ENCODE measurements at places on chromosomes 11 and 22. TPM values are rescaled to one million over a fixed set of nuclear protein-coding genes. Genes with fewer than 3 reads are reported as not detected.

GRCh38 chr11:110629594-110629993, 82.6 kb downstream of the ARHGAP20 start:
- no peak for DNase-seq

DNA sequence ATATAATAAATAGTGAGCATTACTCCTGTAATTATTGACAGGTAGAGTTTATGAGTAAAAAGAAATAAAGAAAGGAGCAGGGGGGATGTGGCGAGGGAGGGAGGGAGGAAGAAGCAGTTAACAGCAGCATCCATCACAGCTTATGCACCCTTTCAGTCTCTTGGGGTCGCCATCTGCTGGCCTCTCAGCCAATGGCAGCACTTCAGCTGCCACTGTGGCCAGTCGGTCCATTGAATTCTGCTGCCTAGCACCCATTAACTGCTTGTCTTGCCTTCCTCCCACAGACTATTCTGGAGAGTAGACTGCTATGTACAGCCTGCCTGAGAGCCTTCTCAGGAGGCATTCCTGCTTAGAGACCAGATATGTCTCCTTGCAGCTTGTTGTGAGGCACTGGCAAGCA, 388.3 kb downstream of the TENM4 start:
- DNase-seq: no peak

- no peak for DNase-seq
These were observed 59.7 kb downstream of the MICAL3 start for GRCh38 chr22:17964643-17965042.

DNA sequence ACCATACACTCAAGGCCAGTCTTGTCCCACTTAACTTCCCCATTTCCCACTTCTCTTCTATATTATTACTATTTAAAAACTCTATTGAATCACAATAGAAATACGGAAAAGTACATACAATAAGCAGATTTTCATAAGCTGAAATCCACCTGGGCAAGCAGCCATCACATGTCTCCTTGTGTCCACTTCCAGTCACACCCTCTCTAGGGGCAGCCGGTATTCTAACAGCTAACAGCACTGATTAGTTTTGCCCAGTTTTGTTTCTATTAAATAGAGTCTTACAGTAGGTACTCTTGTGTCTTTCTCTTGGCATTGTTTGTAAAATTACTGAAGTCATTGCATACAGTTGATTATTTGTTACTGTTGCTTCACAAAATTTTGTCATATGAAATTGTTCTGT, 37.8 kb downstream of the PPP6R3 start:
- no peak for DNase-seq

DNA sequence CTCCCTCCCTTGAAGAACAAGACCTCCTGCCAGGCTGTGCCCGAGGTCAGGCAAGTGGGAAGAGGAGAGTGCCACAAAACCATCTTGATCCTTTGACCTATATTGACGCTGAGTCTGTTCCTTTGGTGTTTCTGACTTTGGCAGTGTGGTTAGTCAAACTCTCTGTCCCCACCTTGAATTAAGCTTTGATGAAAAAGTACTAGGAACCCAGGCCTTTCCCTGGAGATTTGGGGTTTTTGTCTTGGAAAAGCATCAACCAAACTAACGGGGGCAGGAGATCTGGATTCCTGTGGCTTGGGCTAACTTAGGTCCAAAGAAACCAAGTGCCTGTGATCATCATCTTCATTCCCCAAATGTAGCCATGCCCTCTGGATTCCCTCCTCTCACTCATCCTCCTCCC, 40.4 kb downstream of the ARFGAP2 start:
- DNase-seq: no peak

GRCh38 chr11:19929655-19930054, 217.0 kb downstream of the NAV2 start:
- DNase-seq: no peak

DNA sequence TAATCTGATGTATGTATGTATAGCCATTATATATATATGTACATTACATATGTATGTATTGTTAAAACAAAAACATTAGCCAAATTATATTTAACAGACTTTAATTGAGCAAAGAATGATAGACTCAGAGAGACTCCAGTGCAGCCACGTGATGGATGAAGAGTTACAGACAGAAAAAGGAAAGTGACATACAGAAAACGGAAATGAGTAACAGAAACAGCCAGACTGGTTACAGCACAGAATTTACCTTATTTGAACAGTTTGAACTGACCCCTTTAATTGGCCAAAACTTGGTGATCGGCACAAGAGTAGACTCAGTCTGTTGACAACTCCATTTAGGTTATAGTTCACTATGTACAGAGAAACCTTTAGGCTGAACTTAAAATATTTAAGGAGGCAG, 35.0 kb downstream of the CHORDC1 start:
- DNase-seq: no peak

DNA sequence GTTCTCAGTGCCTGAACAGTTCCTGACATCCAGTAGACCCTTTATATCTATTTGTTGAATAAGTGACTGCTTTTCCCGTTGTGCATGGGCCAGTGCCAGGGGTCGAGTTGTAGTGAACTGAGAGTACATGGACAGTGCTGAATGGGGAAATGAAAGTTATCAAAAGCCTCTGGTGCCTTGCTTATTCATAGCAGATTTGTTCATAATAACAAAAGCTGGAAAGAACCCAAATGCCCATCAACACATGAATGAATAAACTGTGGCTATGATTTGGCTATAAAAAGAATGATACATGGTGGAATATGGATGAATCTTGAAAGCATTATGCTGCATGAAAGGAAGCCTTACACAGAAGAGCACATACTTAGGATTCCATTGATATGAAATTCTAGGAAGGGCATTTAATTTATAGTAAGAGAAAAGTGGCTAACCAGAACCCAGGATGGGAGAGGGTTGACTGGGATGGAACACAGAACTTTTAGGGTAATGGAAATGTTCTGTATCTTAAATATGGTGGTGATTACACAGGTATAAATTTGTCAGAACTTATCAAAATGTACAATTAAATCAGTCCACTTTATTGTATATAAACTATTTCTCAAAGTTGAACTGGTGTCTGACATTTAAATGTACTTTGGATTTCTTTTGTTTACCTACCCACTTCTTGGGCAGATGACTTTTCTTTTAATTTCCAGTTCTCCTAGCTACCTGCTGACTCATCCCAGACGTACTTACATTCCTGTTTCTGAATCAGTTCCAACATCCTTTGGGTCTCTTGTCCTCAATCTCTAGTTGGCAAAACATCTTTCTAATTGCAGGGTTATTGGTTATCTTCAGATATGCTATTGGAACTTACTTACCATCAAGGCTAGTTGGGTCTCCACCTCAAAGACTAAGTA, 42.8 kb downstream of the PACS1 start:
- peak; percentile 78 for DNase-seq

GRCh38 chr11:62295504-62295903, 3.4 kb downstream of the SCGB1D4 start:
- DNase-seq: no peak

LARGE2 gene
- total RNA-seq: 1.4 TPM

SLC35F2 gene
- 89.4 TPM for total RNA-seq

DNA sequence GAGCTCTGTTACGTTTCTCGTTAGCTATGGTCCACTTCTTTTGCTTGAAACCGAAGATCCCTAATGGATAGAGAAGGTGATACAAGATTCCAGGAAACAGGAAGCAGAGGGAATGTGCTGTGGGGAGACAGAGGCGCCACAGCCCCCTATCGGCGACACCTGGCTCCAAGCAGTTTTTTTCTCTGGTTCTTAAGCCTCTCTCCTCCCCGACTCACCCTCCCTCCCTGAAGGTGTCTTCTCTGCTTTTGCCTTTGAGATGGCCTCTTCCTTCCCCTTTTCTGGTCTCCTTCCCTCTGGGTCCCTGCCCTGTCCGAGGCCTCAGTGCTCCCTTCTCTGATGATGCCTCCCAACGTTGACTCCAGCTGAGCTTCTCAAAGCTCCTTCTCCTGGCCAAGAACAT, 14.2 kb upstream of the APOBEC3A start:
- no peak for DNase-seq

- no peak for DNase-seq
These were observed 105.0 kb downstream of the SHANK2 start for GRCh38 chr11:71147331-71147730.

- DNase-seq: no peak
These were observed 20.9 kb downstream of the LIMK2 start for GRCh38 chr22:31233001-31233400.

DNA sequence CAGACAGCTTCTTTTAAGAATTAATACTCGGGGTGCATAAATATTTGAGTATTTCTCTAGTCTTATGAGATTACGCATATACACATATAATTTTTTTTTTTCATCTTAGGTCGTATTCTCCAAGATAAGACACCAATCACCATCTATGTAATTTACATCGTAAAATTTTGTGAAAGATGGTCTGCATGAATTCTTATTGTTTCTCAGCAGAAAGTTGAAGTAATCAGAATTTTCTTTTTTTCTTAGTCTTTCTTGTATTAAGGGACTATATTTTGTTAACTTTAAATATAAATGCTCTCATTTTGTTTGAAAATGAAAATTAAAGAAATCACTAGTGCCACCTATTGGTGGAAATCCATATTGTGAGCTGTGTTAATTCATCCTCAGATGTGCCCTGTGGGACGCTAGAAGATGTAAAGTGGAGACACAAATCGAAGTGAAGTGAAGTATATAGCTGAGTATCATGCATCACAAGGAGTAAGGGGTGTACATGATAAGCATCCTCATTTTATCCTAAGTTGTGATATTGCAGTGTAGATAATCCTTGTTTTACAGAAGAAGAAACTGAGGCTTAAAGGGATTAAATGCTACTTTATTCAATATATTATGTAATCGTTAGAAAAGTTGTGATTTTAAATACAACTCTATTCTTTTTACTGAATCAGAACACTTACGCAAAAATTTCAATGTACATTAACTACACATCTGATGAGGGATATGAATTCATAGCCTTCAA, 2084.3 kb downstream of the LRRC4C start:
- peak; percentile 8 for DNase-seq

GRCh38 chr11:86668929-86669328, 3.5 kb downstream of the ME3 start:
- no peak for DNase-seq

NXF1 gene
- 56.7 TPM for total RNA-seq

DNA sequence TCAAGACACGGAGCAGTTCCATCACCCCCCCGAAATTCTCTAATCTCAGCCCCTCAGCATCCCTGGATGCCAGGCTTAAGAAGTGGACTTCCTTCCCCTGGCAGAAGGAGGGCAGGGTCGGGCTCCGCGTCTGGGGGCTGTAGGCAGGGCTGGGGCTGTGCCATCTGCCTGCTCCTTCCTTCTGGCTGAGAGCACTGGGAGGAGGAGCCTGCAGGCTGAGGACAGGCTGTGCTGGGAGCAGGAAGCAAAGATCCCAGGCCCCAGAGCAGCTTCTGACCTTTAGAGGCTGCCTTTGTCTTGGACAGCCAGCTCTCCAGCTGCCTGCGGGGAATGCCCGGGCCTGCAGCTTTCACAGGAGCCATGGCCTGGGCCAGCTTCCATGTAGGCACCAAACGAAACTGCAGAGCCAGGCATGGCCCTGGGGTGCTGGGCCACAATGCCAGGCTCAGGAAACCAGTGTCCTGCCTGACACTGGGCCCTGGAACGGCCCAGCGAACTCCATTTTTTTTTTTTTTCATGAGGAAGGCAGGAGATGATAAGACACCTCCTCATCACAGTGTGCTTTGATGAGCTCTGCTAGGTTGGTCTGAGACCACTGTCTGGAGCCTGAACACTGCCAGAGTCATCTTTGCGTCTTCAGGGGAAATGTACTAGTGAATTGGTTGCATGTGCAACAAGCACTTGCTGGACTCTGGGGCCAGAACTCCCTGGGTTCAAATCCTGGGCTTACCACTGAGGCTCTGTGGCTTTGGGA, 67.9 kb downstream of the MCM5 start:
- DNase-seq: no peak

MRE11 gene
- total RNA-seq: 35.0 TPM

- DNase-seq: no peak
These were observed 1.8 kb downstream of the C11orf54 start for GRCh38 chr11:93743291-93743690.

GRCh38 chr22:38180841-38181452, 683 bp downstream of the PLA2G6 start:
- DNase-seq: no peak

SLC17A6 gene
- not detected for total RNA-seq

GNG3 gene
- total RNA-seq: not detected

- no peak for DNase-seq
These were observed 60.4 kb downstream of the ST3GAL4 start for GRCh38 chr11:126415669-126416420.

SCGB1D2 gene
- total RNA-seq: 0.85 TPM

DNA sequence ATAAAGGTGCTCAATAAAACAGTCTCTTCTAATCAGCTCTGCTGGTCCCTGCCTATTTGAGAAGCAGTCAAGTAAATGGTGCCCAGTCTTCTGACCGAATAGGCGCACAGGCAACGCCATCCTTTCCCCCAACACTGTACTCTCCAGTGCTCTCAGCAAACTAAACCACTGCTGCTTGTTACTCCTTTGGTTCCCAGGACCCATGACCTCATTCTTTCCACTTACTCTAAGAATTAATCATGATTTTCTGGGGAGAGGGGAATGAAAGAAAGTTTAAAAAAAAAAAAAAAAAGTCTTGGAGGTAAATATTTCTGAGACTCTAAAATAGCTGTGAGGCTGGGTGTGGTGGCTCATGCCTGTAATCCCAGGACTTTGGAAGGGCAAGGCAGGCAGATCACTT, 63.7 kb downstream of the SGSM3 start:
- no peak for DNase-seq

GRCh38 chr11:119461229-119461963, 38.4 kb upstream of the THY1 start:
- no peak for DNase-seq

DNA sequence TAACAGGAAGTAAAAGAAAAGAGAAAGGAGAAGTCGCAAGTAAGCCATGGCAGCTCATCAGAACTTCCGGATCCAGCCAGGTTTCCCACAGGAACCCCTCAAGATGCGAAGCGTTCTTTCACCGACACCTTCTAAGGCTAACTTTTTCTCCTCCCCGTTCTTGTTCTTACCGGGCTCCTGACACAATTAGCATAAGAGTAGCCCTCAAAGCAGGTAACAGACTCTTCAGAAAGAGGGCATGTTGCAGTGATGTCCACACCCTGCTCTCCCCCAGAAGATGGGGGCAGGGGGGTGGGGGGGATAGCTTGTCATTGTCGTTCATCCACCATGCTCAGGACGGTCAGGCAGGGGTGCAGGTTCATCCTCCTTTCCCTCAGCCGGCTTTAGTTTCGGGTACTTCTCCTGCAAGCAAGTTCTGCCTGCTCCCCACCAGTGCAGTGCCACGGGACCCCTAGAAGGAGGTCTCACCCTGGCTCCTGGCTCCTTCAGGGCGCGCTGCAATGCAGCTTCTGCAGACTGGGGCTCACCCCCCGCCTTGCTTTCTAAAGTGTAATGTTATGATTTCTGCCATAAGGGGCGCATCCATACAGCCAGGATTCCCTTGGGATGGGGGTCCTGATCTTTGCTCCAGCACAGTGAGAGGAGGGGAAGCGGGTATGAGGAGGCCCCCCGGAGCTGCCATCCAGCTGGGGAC, 2.3 kb downstream of the OPCML start:
- no peak for DNase-seq

All from Panc1 (cell line).